Activated naive CD4-positive, alpha-beta T cell treated with anti-CD3 and anti-CD28 coated beads for 36 hours (primary cell): ENCODE measurements at places on chromosomes 12 and 14.

DNA sequence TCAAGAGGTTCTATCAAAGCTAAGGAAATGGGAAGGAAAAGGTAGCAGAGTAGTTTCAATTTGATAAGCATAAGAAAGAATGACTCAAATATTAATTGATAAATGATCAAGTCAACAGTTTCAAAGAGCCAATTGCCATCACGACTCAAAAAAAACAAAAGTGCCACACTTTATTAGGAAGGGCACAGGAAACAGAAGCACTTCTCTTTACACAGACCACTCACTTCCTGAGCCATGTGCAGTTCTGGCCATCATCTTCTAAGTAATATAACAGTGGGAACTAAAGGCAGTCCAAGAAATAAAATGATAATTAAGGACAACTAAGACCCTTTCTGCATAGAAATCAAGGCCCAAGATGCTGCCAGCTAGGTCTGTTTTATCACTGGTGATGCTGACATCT, 13.2 kb downstream of the TM7SF3 start:
- no peak for DNase-seq

GRCh38 chr12:73308079-73308478, 1035.9 kb downstream of the TRHDE start:
- DNase-seq: no peak

DNA sequence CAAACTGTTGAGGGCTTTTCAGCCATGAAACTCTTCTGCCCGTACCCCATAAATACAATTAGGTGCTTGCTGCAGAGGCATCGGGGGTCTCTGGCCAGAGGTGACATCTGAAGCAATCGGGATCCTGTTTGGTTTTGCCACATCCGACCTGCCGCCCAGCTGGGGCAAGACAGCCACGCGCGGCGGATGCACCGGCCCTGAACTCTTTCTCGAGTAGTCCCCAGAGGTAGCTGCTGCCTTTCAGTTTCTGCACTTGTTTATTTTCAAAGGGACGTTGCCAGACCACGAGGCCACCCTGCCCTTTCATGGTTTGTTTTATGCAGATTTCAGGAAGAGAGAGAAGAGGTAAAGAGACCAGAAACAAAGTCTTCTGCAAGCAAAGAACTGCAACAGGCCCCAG, 10.6 kb upstream of the MLXIP start:
- DNase-seq: peak; percentile 60

- DNase-seq: no peak
Measured at GRCh38 chr12:68056300-68056699, 67.1 kb downstream of the IFNG-AS1 start.

DNA sequence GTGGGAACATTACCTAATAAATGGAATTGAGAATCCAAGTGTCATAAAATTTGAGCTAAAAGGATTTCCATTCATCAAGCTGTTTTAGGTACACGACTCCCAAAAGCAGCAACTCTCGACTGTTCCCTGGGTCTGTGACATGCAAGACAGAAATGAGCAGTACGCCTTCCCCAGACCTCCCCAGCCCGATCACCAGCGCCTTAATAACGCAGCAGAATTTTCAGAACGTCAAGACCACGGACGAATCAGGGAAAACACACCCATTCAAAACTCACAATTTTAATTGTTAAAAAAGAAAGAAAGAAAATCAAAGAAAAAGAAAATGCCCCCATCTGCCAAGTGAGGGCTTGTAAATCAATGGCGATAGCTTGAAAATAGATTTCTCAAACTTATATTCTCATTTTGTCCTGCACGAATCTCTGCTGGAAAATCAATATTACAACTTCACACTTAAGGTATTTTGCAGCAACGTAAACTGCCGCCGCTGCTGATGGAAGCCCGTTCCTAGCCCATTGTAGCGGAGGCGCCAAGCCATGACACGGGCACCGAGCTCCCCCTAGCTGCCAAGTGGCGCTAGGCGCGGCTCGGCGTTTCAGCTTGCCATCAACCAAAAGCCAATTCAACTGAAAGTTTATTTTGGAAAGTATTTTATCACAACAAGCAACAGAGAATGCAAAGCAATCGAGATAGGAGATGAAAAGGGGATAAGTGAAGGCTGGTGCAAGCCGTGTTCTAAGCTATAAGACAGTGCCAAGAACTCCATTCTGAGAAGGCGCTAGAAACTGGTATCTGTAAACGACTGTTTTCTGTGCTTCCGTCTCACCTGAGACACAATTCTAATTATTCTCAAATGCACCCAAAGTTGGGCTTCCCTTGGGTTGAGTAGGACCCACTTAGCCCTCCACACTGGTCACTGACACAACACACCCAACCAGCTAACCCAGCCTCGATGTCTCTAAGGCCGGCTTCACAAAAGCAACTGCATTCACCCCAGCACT, 5.5 kb downstream of the BCL11B start:
- DNase-seq: peak; percentile 93
